ENCODE measurements at places on chromosomes 6 and 20.

- no peak for DNase-seq
Observed at GRCh38 chr6:169568314-169569087, 133.3 kb downstream of the WDR27 start.

GRCh38 chr6:35343835-35344550, 1.6 kb downstream of the PPARD start:
- DNase-seq, result no peak

DNA sequence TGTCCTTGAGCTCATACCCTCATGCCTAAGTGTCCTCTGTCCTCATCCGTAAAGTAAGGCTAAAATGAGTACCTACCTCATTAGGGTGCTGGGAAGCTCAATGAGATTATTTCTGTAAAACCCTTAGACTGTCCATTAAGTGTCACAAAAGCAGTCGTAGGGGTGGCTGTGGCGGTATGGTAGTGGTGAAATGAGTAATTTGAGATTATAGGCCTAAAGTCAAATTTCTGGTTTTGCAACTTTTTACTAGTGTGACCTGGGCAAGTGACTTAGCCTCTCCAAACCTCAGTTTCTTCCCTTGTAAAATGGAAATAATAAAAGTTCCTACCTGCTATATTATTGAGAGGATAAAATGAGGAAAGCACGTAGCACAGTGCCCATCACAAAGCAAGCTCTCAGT, 148.2 kb upstream of the AKAP12 start:
- DNase-seq, result no peak

GRCh38 chr20:2873747-2874041, 413 bp downstream of the PTPRA start:
- no peak for DNase-seq

GRCh38 chr20:51413857-51414256, 128.7 kb downstream of the NFATC2 start:
- no peak for DNase-seq

GRCh38 chr6:21078497-21078896, 515.1 kb upstream of the SOX4 start:
- DNase-seq, result no peak

- DNase-seq, result no peak
Observed at GRCh38 chr20:20411402-20411801, 43.5 kb downstream of the INSM1 start.

- no peak for DNase-seq
Observed at GRCh38 chr6:7671581-7671980, 54.3 kb upstream of the BMP6 start.

- DNase-seq, result no peak
Observed at GRCh38 chr6:93992976-93993375, 573.6 kb upstream of the EPHA7 start.

DNA sequence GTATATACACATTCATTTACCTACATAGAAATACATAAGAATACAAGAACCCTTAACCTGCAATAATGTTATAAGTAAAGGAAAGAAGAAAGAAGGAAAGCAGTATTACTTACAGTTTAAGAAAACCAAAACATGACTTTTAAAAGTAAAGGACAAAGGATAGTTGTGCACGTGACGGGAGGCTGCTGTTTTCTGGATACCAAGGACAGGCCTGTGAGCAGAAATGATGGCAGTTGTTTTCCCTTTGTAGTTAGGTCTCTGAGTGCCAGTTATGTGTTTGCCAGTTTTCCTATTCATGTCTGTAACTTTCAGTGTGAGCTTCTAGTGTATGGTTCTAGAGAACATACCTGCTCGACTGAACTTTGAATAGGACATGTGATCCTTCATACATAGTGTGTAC, 54.8 kb downstream of the FAM120B start:
- no peak for DNase-seq

DNA sequence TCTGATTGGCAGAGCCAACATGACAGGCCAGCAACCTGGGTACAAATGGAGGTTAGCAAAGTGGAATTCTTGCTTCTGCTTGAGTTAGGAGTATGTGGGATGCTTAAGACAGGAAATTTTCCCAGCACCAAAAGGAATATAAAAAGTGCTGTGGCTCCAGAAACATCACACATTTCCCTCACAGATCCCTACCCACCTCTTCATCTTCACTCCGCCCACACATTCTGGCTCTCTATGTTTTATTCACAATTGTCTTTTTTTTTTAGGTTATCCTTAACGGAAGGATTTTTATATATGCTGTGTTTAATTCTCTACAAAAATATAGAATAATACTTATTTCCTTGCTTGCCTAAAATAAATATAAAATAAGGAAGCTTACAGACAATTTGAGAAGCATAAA, 563.3 kb upstream of the HS3ST5 start:
- no peak for DNase-seq

GRCh38 chr20:39651645-39652325, 689.6 kb downstream of the DHX35 start:
- DNase-seq, result no peak

DNA sequence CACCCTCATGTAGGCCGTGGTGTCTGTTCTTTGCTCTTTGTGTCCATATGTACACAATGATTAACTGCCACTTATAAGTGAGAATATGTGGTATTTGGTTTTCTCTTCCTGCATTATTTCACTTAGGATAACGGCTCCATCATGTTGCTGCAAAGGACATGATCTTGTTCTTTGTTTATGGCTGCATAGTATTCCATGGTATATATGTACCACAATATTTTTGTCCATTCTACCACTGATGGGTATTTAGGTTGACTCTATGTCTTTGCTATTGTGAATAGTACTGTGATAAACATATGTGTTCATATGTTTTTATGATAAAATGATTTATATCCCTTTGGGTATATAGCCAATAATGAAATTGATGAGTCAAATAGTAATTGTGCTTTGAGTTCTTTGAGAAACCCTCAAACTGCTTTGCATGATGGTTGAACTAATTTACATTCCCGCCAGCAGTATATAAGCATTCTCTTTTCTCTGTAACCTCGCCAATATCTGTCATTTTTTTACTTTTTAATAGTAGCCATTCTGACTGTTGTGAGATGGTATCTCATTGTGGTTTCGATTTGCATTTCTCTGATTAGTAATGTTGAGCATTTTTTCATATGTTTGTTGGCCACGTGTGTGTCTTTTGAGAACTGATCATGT, 174.4 kb upstream of the NT5E start:
- no peak for DNase-seq

- no peak for DNase-seq
Observed at GRCh38 chr6:106872049-106872448, 102.5 kb downstream of the CD24 start.

GRCh38 chr6:82568290-82568993, 204.8 kb downstream of the TPBG start:
- DNase-seq, result no peak

DNA sequence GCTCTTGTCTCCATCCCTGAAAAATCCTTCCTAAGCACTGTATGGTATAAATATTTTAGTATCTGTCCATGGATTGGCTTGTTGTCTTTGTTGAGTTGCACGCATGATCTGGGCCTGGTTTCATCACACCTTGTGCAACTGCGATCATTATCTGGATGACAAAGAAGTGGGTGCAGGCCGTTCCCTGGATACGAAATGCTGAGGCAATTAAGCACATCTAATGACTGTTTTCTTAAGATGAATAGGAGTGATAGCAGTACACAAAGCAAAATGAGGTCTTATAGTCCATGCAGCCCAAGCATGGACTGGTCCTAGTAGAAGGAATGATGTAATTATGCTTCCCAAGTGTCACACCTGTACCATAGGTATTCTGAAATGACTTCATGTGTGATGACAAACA, 47.8 kb downstream of the SLC35D3 start:
- DNase-seq, result no peak

DNA sequence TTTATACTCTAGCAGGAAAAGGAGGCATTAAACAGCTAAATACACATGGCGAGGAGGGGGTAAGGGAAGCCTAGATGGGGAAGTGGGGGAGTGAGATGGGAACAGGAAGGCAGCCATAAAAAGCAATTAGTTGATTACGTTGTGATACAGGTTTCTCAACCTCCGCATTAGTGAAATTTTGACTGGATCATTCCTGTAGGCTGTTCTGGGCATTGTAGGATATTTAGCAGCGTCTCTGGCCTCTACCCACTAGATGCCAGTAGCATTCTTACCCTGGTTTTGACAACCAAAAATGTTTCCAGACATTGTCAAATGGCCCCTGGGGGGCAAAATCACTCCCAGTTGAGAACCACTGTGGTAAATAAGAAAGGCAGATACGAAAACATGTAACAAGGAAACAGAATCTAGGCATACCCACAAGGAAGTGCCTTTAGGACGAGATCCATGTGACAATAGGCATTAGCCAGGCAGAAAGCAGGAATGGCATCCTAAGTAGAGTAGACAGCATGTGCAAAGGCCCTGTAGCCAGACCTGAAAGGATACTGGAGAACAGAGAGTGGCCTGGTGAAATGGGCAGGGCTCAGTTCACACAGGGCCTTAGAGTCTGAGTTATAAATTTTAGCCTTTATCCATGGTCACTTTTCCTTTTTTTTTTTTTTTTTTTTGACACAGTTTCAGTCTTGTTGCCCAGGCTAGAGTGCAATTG, 25.8 kb upstream of the PTPN1 start:
- DNase-seq, result no peak

DNA sequence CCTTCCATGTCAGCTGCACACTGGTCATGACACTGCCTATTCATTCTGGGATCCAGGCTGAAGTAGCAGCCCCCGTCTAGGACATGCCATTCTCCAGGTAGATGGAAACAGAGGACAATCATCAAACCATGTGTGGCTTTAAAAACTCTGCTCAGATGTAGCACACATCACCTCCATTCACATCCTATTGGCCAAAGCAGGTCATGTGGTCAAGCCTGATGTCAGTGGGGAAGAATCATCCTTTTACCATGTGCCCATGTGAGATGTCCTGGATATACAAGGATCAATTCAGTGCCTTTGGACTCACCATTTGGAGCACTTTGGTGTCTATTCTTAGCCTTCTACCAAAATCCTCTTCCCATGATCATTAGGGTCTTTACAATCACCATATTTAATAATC, 99.5 kb downstream of the CDC5L start:
- no peak for DNase-seq
